Hepatocyte (in vitro differentiated cells): ENCODE measurements at places on chromosomes 7 and 10.

DNA sequence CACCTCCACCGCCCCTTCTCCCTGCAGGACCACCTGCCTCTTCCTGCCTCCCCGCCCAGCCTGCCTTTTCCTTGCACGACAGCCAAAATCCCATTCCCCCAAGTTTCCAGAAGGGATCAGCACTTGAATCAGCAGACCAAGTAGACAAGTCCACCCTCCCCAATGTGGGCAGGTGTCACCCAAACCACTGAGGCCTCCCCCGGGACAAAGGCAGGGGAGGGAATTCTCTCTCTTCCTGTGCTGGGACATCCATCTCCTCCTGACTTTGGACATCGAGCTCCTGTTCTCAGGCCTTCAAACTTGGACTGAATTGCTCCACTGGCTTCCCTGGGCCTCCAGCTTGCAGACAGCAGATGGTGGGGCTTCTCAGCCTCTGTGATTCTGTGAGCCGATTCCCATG, 21.6 kb upstream of the PSMG3 start:
- DNase-seq, result no peak

DNA sequence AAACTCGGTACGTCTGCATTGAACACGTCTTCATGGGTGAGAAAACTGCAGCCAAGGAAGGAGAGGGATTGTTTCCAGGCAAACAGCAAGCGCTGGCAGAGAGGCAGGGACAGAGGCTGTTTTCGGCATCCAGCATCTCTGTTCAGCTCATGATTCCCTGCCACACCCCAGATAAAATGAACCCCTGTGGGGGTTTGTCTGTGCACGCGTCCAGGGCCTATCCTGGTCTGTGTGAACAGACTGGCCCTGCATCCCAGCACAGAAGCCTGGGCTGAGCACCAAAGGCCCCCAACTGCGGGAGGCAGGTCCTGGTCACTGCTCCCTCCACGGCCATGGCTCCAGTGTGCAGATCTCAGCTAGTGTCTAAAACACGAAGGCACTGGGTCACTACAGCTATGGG, 83.3 kb upstream of the FAM20C start:
- DNase-seq, result no peak

DNA sequence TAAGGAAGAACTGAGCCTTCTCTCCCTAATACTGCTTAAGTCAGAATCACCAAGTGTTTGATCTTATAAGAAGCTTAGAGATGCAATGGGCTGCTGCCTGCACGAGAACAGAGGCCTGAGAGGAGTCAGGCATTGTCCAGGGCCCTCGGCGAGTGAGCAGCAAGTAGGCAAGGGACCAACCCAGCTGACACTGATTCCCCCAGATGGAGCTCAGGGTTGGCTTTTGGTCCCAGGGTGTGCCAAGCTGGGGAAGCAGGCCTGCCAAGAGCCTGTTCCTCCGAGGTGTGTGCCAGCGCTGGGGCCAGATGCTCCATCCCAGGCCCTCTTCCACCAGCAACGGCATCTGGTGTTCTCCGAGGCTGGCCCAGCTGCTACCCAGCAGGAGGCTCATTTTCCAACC, 222.0 kb upstream of the ZMIZ1 start:
- DNase-seq, result no peak

- no peak for DNase-seq
These were observed 92.4 kb downstream of the WNT2 start for GRCh38 chr7:117230276-117231046.

GRCh38 chr7:70410134-70410750, 721.7 kb upstream of the GALNT17 start:
- DNase-seq, result no peak
